ENCODE measurements at places on chromosomes 12 and 14.
A peak's percentile ranks its signal among the peaks of the same experiment; 100 is the strongest.

- DNase-seq: no peak
These were observed 13.9 kb downstream of the SLC39A5 start for GRCh38 chr12:56243731-56244181.

- peak; percentile 7 for DNase-seq
These were observed 13.4 kb upstream of the DNAH10 start for GRCh38 chr12:123748661-123749060.

DNA sequence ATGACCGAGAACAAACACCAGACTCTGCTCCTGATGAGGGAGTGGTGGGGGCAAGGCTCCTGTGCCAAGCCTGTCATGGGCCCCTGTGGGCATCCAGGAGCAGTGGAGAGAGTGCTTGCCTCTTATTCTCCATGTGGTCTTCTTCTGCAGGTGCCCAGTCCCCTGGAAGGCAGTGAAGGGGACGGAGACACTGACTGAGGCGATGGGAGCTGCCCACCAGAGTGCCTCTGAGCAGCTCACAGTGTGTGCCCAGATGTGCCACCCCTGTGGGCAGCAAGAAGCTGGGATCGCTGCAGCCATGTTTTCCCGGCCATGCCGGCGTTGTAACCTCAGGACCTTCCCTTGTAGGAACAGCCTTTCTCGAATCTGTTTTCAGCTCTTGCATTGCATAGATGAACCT lies 6.4 kb upstream of the EP400 start:
- DNase-seq: no peak

- DNase-seq: no peak
These were observed 44.0 kb downstream of the LRRC74A start for GRCh38 chr14:76870166-76870565.

DNA sequence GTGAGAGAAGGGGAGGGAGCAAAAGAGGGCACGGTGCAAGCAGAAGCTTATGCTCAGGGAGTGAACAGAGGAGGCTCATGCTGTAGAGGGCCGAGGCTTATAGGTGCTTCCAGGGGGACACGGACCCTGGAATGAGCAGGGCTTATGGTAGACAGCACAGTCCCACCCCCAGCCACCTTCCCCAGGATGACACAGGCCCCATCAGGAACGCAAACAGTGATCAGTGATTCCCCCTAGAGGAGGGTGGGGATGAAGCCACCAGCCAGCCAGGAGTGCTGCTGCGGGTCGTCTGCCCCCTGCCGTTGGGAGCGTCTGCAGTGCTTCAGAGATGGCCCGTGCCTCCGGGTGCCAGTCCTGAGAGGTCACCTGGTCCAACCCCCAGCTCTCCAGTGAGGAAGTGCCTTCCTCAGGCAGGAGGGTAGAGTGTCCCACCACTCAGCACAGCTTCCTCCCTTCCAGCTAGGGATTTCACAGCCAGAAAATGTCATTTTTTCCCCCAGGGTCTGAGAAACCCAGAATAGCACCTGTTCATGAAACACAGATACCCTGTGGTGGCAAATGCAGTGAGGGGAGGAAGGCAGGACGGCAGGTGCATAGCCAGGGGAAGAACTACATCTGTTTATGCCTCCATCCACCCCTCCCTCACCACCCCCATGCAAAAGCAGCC lies 60.7 kb downstream of the SLC6A12 start:
- peak; percentile 52 for DNase-seq

- DNase-seq: no peak
These were observed 118.9 kb upstream of the SFSWAP start for GRCh38 chr12:131591714-131592709.

- no peak for DNase-seq
These were observed 522.9 kb downstream of the NOVA1 start for GRCh38 chr14:26074892-26075291.

GRCh38 chr12:112967858-112968257 lies 10.5 kb upstream of the OAS2 start:
- DNase-seq: no peak

GRCh38 chr12:23560611-23561010 lies 388.9 kb downstream of the SOX5 start:
- DNase-seq: no peak

DNA sequence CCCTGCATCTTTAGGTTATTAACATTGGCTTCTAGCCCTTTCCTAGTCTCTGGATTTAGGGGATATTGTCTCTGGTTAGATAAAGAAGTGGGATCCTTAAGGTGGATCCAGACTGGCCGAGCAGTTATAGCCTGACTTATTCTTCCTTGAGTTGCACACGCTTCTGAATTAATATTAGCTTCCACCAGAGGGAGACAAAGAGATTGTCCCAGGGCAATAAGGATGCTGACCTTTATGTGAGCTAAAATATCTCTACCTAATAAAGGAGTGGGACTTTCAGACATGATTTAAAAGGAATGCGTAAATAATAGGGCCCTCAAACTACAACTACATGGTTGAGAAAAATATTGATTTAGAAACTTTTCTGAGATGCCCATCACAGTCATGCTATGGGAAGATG lies 139.7 kb downstream of the SLCO1B3 start:
- DNase-seq: peak; percentile 2

DNA sequence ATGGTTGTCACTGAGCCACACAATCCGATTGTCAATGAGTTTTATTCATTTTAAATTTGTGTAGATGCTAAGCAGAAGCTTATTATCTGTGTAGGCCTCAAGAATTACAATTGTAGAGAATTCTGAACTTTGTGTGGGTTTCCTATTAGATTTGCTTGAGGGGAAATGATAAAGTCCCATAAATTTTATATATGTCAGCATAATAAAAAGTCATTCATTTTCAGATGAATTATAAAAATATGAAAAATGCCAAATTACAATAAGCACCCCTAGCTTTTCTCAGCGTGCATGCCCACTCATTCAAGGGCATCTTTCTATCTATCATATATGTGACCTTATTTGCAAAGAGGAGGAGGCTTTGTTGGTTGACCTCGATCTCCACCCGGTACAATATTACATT lies 1041.1 kb upstream of the FOXG1 start:
- DNase-seq: no peak

DNA sequence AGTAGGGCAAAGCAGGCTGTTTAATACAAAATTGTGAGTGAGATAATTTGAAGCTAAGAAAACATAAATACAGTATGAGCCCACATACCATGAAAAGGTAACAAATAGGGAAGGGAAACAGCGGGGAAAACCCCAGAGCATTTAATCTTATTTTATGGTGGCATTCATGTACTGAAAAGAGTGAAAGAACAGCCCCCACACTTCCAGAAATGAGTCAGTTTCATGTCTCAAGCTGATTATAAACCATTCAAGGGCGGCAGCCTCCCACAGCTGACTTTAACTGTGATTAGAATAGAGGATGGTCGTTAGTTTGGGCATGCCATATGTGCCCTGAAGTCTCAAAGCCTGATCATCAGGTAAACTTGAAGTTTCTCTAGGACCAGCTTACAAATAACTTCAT lies 64.5 kb downstream of the FOXG1 start:
- peak; percentile 12 for DNase-seq

GRCh38 chr12:48336061-48336460 lies 14.7 kb downstream of the ZNF641 start:
- no peak for DNase-seq

GRCh38 chr12:68259318-68259940 lies 6.0 kb upstream of the IL22 start:
- peak; percentile 76 for DNase-seq

- no peak for DNase-seq
These were observed 9.7 kb downstream of the TDG start for GRCh38 chr12:103975368-103975767.

GRCh38 chr12:87182696-87183233 lies 846.4 kb downstream of the C12orf50 start:
- DNase-seq: no peak

DNA sequence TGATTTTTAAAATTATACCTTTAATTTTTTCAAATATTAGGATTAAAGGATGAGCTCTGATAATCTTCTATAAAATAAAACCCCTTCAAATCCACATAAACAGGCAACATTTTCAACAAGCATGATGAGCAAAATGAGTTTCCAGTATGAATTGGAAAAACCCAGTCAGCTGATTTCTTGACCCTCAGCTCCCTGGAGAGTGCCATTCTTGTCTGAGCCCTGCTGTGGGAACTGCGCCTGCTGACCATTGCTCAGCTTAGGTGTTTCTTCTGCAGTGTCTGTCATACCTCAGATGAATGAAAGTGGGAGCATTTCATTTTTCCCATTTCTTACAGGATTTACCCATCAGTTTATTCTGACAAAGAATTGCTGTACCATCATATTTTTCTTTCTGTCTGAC lies 27.6 kb downstream of the MAPKAPK5 start:
- DNase-seq: no peak

DNA sequence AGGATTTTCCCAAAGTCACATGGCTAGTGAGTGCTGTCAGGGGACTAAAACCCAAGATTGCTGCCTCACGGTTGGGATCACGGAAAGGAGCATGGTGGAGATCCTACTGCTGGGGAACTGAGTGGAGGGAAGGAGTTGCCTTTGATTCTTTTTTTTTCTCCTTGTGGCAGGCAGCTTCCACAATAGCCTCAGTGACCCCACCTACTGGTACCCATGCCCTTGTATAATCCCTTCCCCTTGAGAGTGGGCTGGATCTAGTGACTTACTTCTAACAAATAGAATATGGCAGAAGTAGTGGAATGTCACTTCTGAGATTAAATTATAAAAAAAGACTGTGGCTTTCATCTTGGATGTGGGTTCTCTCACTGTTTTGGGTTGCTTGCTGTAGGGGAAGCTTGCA lies 135.7 kb downstream of the DICER1 start:
- DNase-seq: no peak

GRCh38 chr12:54230555-54230954 lies 41.8 kb upstream of the SMUG1 start:
- DNase-seq: no peak

GRCh38 chr14:77026166-77026929 lies 2.2 kb downstream of the IRF2BPL start:
- DNase-seq: peak; percentile 54

DNA sequence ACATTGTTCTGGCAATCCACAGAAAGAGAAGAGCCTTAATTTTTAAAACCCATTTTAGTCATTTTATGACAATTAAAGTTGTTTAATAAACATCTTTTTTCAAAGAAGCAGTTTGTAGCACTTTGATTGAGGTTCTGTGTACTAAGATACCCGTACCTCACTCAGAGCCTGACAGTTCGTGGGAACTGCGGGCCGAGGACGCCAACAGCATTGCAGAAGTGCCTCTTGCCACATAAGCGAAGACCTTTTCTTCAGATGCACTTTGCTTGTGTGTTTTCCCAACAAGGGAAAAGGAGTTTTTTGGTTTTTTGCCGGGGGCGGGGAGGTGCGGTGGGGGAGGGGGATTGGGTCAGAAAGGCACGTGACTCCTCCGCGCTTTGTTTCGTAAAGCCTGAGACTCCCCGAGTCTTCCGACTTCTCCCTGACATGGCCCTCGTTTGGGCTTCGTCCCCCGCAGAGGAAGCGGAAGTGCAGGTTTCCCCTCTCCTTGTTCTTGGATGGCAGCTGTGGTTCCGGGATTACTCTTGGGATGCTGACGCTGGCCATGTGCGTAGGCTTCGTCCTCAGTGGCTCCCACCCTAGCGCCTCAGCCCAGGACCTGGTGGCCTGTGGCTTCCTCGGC lies 70.8 kb downstream of the WDR20 start:
- no peak for DNase-seq

GRCh38 chr12:54442961-54443360 lies 23.9 kb upstream of the ITGA5 start:
- no peak for DNase-seq

GRCh38 chr14:50607181-50607580 lies 47.2 kb downstream of the ATL1 start:
- DNase-seq: peak; percentile 18

DNA sequence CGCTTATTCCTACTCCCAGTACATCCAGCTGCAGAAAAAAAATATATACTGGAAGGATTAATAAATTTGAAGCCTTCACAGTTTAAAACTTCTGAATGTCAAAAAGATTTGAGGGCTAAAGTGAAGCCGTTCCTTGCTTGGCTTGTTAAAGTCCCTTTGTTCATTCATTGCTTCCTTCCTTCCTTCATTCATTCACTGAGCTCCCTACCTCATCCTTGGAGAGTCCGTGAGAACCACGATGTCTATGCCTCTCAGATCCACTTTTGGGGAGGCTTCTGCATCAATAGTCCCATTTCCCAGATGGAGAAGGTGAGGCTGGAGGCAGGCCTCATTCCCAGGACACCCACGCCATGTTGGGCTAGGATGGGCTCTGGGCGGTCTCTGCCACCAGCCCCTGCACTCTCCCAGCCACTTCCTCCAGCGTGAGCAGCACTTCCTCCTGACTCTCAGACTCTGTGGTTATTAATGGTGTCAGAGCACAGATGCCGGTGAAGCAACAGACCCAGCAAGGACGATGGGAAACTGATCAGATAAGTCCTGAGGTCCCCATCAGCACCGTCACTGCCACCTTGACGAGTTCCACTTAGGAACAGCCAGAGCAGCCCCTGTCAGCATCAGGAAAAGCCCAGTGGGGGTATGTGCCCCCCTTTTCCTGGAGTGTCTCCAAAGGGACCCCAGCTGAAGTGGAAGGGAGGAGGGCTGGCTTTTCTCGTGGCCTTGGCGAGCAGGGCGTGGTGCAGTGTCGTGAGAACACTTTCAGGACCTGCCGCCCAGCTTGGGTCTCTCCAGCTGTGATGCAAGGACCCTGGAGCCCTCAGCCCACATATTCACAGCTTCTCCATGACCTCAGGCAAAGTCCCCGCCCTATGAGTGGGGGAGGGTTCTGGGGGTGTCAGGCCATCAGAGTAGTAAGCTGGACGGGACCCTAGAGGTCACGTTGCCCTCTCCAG lies 21.2 kb downstream of the ASB2 start:
- DNase-seq: no peak

GRCh38 chr12:442235-442884 lies 17.4 kb upstream of the B4GALNT3 start:
- peak; percentile 49 for DNase-seq

- DNase-seq: no peak
These were observed 11.7 kb downstream of the RACGAP1 start for GRCh38 chr12:50013361-50014147.

DNA sequence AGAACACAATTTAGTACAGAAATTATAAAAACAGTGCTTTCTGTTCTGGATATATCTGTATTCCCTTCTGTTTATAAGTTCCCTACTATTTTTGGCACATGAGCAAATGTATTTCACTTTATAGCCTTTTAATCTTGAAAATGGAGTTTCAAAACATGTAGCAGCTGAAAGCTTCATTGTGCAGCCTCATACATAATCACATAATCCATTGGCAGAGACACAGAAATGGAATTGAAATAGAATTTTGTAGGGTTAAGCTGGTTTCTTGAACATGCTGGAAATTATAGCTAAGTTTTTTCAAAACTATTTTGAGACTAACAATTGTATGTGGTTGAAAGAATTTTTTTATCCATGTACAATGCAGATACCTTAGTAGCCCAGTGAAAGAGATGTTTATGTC lies 614.3 kb upstream of the MDGA2 start:
- DNase-seq: no peak

- peak; percentile 63 for DNase-seq
These were observed 140.1 kb upstream of the HIF1A start for GRCh38 chr14:61555056-61555838.

- DNase-seq: no peak
These were observed 78.6 kb downstream of the CHST11 start for GRCh38 chr12:104535369-104535768.

- DNase-seq: no peak
These were observed 189.3 kb downstream of the DACT1 start for GRCh38 chr14:58826845-58827686.

GRCh38 chr12:77847680-77848431 lies 17.2 kb downstream of the NAV3 start:
- DNase-seq: peak; percentile 94

- no peak for DNase-seq
These were observed 51.4 kb downstream of the ACACB start for GRCh38 chr12:109167781-109168180.
